ENCODE measurements at places on chromosomes 12 and 14. TPM values are rescaled to one million over a fixed set of nuclear protein-coding genes. Genes with fewer than 3 reads are reported as not detected.

- no peak for DNase-seq
Observed at GRCh38 chr14:33534632-33535031, 416.2 kb downstream of the EGLN3 start.

GRCh38 chr14:104515059-104515810 is 64.3 kb upstream of the C14orf180 start:
- no peak for DNase-seq

GRCh38 chr14:101127224-101127623 is 223.7 kb upstream of the RTL1 start:
- DNase-seq, result no peak

DNA sequence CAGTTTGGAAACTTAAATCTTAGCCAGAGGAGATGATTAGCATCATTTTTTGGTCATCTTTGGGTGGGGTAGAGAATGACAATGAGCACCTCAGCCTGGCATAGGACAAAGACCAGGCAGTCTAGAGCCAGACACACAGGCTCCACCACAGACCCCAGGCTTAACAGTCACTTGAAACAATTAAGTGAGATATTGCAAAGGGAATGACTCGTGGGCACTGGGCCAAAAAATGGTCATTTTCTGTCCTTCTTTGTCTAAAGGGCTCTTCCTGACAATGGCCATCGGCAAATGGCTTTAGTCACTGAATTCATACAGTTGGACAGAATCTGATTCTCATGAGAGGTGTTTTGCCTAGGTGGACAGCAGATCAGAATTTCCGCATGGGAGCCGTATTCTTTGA is 78.0 kb upstream of the DICER1 start:
- no peak for DNase-seq

DNA sequence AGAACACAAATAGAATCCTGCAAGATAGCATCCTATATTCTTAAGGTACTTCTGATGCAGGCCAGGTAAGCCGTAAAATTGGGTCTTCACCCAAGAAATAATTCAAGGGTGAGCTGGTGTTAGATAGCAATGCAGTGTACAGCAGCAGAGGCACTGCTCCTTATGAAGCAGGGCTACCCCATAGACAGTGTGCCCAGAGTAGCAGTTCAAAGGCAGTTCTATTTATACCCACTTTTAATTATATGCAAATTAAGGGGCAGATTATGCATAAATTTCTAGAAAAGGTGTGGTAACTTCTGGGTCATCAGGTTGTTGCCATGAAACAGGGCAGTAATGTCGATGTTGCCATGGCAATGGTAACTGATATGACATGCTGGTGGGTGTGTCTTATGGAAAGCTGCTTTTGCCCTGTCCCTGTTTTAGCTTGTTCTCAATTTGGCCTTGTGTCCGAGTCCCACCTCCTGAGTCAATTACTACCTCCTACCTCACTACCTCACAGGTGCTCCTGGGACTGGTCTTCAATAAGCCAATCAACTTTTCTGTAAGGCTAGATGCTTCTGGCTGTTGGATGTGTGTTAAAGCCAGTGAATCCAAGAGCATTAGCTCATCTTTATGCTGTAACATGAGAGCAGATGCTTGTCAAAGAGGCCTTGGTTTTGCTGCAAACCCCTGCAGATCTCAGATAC is 61.0 kb downstream of the PPM1A start:
- no peak for DNase-seq

DNA sequence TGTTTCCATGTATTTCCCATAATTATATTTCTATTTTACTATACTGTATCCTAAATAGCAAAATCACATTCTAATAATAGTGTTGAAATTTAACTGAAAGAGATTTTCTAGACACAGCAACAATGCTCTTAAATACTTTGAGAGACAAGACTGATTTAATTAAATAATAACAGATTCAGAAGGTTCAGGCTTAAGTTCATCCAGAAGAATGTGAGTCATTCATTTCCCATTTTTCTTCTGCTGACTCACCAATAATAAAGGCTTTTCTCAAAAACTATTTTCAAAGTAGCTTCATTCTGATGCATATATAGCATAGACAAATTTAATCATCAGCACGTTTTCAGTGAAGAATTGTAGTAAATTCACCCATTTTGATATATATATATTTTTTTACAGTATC is 481.4 kb downstream of the MDGA2 start:
- DNase-seq, result no peak

DNA sequence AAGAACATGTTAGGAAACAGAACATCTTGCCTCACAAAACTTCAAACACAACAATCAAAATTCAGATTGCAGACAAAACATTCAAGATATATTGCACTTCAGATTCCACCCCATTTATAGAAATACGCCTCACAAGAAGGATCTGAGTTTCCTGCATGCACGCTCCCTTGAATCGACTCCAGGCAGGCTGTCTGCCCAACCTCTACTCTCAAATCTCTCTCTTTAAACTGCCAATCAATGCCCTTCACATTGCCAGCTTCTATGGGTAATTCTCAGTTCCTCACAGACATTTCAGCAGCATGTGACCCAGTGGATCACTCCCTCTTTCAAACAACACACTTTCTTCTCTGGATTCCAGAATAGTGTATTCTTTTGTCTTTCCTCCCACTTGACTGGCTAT is 184.1 kb downstream of the PRKD1 start:
- no peak for DNase-seq

GRCh38 chr12:48380596-48380995 is 29.9 kb upstream of the ZNF641 start:
- DNase-seq, result no peak

- peak; percentile 63 for DNase-seq
Observed at GRCh38 chr14:89340200-89341181, 76.5 kb downstream of the FOXN3 start.

DNA sequence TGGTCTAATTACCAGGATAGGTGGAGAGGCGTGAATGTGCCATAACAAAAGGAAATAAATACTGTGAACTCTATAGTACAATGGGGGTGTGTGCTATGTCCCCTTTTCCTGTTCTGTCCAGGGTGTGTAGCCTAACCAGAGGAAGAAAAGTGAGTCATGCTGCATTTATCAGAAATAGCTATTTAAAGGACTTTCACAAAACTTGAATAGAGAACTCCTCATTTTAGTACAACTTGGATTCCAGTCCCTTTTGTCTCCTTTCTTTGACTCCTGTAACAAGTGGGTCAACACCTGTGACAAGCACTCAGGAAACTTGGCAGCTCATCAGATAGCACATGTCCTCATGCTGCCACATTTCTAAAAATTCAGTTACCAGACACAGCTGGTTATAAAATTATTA is 123.4 kb downstream of the CCDC91 start:
- DNase-seq, result peak; percentile 16

DNA sequence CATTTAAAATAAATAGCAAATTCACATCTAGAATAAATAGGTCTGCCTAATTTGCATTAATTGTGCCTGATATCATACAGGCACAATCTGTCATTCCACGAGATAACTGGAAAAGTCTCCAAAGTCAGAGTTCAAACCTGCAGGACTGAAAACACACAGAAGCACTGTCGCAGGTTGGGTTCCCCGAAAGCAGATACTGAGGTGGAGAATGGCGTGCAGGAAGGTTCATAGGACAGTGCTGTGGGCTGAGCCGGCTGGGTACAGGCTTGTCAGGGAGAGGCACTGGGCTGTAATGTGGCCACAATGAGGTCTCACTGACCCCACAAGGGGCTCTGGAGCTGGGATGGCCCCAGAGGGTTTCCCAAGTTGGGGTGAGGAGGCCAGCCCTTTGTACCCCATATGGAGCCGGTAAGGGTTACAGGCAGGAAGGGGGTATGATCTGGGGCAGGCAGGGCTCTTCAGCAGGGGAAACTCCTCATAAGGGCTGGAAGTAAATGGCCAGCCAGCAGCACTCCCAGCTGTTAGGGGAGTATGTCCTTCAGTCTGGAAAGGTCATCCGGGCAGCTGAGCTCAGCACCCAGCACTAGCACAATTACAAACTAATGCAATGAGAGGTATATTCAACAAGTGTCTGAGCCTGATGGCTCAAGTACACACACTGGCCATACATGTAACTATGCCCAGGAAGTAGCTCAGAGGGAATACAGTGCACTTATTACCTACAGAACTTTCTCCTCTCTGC is 68.5 kb downstream of the NT5DC3 start:
- no peak for DNase-seq

DNA sequence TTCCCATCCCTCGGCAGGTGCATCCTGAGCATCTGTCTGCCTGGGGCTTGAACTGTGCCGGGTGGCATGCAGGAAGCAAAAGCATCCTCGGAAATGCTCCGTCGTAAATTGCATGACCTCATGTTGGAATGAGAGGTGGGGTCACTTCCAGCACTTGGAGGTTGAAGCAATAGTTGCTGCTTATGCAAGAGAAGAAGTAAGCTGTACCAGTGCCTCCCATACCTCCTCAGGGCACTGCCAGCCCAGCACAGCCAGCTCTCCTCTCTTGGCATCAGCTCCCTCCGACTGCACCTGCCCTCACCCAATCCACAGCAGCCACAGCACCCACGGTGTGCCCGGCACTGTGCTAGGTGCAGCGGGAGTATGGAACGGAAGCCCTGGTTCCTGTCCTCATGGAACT is 11.5 kb downstream of the TEAD4 start:
- no peak for DNase-seq

GRCh38 chr14:101634850-101635748 is 73.8 kb downstream of the DIO3 start:
- DNase-seq, result no peak

DNA sequence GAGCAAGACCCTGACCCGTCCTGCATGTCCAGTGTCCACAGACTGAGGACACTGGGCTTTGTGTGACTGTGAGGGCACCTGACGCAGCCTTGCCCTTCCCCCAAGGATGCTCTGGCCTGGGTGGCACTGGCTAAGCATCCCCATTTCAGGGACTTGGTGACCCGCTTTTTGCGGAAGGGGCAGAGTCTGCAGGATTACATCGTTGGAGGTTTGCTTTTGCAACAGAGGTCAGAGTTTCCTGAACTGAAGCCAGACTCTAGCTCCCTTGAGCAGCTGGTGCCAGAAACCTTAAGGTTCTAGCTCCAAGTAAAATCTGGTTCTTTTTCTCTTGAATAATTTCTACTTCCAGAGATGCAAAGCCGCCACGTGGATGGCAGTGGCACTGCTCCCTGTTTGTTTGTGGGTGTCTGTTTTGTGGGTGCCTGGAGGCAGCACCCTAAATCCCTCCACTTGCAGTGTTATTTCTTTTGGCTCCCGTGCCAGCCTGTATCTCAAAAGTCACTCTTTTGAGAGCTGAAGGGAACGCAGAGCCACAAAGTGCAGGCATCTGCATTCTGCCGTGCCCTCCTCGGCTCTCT is 184.7 kb downstream of the TSPAN9 start:
- no peak for DNase-seq

- no peak for DNase-seq
Observed at GRCh38 chr14:65826946-65827345, 414.4 kb downstream of the FUT8 start.

DNA sequence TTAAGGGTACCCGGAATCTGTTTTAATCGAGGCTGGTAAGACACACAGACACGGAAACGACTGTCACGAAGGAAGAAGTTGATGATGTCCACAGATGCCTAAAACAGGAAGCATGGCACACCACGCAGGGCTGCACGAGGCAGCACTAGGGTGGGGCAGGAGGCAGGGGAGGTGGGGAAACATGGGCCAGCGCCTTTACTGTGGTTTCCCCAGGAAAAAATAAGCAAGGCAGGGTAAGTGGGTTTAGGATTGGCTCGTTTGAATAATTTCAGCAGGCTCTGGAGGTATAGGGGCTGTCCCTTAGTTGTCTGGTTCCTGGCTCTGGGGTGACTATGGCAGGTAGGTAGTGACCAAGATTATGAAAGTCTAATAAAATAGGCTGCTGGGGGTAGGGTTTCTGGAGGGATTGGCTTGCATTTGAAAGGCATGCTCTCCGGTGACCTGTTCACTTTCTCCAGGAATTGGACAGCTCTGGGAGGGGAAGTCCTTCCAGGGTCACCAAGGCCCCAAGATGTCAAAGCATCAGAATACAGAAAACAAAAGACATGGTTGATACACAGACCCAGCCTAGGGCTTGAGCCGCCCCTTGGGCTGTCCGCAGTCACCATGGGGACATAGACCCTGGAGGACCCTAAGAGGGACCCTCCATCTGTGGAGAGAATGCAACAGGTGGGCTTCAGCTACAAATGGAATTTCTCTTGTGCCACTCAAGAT is 35.3 kb downstream of the MAP1LC3B2 start:
- DNase-seq, result no peak

The TAS2R10 gene
- total RNA-seq, result 0.37 TPM

The SERPINA6 gene
- total RNA-seq, result not detected

The RNF212B gene
- not detected for total RNA-seq

The FAIM2 gene
- total RNA-seq, result not detected

The ENDOU gene
- total RNA-seq, result 1.9 TPM

The MMAB gene
- 44.0 TPM for total RNA-seq

The EML1 gene
- total RNA-seq, result 19.2 TPM

The TMEM30B gene
- not detected for total RNA-seq

Measured in G401 (cell line).